ENCODE measurements at places on chromosomes 6 and 20.

- no peak for DNase-seq
These were observed 76.8 kb downstream of the PRDM1 start for GRCh38 chr6:106162921-106163320.

DNA sequence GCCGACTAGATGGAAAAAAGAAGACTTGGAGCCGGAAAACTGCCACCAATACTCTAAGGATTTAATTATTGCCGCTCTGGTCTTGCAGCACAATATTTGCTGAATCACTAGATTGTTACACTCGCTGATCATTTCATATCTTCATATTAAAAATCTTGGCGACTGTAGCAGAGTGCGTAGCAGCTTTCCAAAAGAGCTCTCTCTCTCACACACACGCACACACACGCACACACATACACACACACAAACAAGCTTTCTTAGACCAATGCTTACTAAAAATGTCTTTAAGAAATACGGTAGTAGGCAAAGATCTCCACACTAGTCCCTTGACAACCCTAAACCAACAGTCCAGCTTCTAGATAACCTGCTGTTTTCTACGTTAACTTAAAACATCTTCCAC is 7.7 kb downstream of the GRIK2 start:
- DNase-seq, result no peak

GRCh38 chr20:853406-853996 is 20.0 kb downstream of the FAM110A start:
- DNase-seq, result no peak

DNA sequence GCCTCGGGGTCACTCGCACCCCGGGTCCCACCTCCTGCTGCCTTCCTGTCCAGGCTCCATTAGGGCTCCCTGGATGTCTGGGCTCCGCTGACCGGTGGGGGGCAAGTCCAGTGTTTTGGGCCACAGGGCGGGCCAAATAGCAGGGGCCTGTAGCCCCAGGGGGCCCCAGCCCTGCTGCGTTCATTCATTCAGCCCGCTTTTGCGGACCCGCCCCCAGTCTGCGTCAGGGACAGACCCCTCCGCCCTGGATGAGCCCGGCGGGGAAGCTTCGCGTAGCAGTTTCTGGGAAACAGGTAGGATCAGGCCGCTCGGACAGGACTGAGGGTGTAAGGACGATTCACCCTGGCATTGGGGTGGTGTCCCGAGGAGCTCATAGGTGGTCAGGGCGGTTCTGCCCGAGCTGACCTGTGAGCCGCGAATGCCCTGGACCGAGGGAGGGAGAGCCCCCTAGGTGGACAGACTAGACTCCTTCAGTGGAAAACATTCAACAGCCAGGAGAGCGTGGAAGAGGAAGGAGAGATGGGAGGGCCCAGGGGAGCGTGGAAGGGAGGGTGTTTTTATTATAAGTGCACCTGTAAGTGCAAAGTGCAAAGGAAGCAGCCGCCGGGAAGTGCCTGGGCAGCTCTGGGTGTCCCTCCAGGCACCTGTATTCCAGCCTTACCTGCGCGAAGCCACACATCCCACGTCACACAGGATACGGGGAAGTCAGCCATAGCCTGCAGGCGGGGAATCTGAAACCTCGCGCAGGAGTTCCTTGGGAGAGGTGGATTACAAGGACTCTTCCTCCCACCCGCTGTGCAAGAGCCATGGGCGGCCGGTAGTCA is 662 bp downstream of the ENTPD6 start:
- DNase-seq, result no peak

DNA sequence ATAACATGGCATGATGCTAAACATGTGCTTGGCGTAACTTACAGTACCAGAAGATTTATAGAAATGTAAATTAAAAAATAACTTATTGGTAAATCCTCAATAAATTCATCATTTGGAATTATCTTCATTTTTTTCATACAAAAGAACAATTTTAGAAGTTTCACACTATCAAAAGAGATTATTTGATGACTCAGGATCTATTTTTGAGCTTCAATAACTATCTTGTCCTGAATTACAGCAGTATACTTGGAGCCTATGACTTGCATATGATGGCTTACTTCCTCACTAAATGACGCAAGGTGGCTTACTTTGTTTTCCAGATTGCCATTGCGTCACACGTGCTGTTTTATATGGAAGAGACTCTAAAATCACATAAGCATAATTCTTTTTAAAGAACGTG is 49.2 kb downstream of the KHDRBS2 start:
- DNase-seq, result no peak

- no peak for DNase-seq
These were observed 459.6 kb upstream of the SOX4 start for GRCh38 chr6:21133901-21134300.

DNA sequence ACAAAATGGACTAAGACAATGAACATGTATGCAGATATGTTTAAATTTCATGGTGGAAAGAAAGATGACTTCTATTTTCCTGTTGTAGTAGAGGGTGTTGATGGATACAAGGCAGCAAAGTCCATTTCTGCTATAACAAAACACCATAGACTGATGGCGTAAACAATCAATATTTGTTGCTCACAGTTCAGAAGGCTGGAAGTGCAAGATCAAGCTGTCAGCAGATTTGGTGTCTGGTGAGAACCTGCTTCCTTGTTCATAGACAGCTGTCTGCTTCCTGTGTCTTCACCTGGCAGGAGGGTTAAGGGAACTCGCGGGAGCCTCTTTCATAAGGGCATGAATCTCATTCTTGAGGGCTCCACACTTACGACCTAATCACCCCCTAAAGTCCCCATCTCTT is 83.0 kb upstream of the ELOVL5 start:
- no peak for DNase-seq

- DNase-seq, result no peak
These were observed 26.9 kb downstream of the VTA1 start for GRCh38 chr6:142173980-142174379.

- DNase-seq, result no peak
These were observed 33.9 kb downstream of the FOXO3 start for GRCh38 chr6:108594640-108595039.

GRCh38 chr6:90149280-90149679 is 147.4 kb downstream of the BACH2 start:
- DNase-seq, result no peak

GRCh38 chr20:9082741-9083140 is 13.9 kb downstream of the PLCB4 start:
- DNase-seq, result no peak

DNA sequence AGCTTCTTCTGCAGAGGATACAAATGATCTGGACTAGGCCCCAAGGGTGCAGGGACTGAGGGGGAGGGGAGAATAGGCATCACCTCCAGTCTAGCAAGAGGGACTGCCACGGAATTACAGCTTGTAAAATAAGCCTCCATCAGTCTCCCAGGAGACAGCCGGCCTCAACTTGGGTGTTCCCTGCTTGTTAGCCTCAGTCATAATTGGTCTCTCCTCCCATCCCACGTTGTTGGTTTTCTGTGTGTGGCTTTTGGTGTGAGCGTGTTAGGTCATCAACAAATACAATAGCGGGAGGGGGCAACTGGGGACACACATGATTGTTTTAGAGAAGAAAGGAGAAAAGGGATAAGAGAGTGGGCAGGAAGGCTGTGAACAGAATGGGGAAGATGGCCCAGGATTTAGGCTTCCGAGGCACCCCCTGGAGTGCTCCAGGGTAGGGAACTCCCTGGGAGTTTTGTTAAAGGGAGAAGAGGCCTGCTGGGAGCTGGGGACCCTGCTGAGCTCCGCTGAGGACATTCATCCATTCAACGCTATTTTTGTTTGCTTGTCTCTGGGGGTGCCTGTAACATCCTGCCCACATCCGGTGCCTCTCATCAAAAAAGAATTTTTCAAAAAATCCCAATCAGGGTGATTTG is 9.2 kb downstream of the FOXA2 start:
- DNase-seq, result peak; percentile 46

GRCh38 chr20:56974499-56975250 is 291.8 kb downstream of the BMP7 start:
- DNase-seq, result no peak

DNA sequence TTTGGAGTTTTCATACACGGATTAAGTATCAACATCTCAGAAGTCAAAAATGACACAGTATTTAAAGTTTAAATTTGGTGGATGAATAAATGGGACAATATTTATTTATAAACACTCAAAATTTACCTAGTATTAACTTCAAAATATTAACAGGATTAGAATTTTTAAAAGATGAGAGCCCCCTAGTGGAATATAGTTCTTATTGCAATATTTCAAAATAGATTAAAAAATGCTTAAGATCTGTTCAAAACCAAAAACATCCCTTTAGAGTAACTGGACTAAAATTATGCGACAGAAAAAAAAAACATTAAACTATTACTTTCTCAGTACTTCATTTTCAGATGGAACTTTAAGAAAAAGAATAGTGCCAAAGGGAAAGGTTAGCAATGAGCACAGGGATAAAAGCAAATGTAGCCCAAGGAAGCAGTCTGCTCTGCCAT is 56.6 kb downstream of the SNX14 start:
- peak; percentile 4 for DNase-seq

DNA sequence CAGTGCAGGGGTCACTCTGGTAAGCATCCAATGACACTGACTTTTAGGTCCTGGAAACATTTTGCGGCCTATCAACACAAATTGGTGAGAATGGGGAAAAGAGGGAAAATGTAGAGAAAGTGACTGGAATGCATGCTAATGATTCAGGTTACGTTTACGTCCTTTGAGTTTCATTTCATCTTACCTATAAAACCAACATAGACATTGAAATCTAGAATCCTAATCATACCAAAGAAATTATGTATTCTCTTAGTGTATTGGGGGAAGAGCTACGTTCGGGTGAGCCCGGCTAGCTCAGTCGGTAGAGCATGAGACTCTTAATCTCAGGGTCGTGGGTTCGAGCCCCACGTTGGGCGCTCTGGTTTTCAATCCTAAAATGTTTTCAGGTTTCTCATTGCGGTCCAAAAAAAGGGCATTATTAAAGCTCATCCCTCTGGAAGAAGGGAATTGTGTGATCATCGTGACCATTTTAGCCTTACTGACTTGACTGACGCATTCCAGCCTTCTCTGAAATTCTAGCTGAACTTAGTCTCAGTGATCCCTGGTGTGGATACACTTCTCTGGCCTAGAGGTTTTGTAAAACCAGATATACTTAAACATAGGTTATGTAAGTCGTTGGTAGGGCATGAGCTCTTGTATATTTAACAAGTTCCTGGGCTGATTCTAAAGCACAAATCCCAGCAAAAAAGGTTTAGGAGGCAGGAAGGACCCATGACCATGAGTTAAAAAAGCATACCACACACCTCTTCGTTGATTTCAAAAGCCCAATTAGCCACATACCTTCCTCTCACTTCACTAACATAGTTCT is 18.3 kb downstream of the HMGN4 start:
- peak; percentile 60 for DNase-seq

DNA sequence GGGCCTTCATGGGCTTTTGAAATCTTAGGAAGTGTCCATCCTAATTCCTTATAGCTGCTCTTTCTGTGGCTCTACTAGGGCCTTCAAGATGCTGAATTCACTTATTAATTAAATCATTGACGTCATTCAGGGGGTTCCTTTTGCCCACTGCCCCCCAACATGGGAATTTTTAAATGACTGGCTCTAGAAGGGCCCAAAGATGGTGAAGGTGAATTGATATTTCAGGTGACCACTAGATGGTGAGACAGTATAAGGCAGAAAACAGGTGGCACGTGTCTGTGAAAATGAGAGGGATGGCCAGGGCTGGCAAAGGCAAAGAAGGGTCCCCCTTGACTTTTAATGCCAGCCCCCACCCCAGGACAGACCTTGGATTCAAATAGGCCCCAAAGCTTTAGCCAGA is 11.8 kb downstream of the GNAS start:
- no peak for DNase-seq

GRCh38 chr20:25049261-25050060 is 8.5 kb downstream of the ACSS1 start:
- DNase-seq, result no peak
